ENCODE measurements at places on chromosomes 13 and 19.

DNA sequence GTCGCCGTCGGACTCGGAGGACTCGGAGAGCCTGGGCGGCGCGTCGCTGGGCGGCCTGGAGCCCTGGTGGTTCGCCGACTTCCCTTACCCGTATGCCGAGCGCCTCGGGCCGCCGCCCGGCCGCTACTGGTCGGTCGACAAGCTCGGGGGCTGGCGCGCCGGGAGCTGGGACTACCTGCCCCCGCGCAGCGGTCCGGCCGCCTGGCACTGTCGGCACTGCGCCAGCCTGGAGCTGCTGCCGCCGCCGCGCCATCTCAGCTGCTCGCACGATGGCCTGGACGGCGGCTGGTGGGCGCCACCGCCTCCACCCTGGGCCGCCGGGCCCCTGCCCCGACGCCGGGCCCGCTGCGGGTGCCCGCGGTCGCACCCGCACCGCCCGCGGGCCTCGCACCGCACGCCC, 2.5 kb upstream of the GRWD1 start:
- DNase-seq = no peak

- no peak for DNase-seq
Measured at GRCh38 chr19:16893686-16893989, 4.8 kb downstream of the F2RL3 start.

- no peak for DNase-seq
Measured at GRCh38 chr19:46967578-46968032, 52.0 kb upstream of the NPAS1 start.

GRCh38 chr19:1455336-1456120, 5.6 kb downstream of the APC2 start:
- DNase-seq = no peak

- no peak for DNase-seq
Measured at GRCh38 chr19:45097450-45097775, 4.4 kb downstream of the PPP1R37 start.

- DNase-seq = no peak
Measured at GRCh38 chr19:21269813-21270212, 59.4 kb downstream of the ZNF708 start.

- DNase-seq = no peak
Measured at GRCh38 chr19:43362179-43362578, 8.7 kb downstream of the CD177 start.

DNA sequence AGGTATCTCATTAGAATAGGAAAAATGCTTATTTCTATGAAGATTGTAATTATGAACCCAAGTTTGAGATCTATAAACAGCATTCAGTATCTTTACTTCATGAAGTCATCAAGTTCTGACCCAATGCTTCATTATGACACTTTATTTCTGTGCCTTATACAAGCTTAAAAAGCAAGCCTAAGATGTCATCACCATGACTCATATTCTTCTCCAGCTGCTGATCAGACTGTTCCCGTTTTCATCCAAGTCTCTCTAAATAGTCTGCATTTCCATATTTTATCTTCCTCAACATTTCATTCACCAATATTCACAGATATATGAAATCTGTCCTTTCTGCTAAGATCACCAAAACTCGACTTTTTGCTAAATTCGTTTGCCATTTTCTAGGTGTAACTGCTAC, 1247.2 kb upstream of the PRR20A start:
- peak; percentile 0 for DNase-seq

GRCh38 chr19:21482863-21483276, 22.5 kb upstream of the ZNF429 start:
- peak; percentile 68 for DNase-seq

- DNase-seq = no peak
Measured at GRCh38 chr19:10021863-10022262, 8.6 kb downstream of the RDH8 start.

DNA sequence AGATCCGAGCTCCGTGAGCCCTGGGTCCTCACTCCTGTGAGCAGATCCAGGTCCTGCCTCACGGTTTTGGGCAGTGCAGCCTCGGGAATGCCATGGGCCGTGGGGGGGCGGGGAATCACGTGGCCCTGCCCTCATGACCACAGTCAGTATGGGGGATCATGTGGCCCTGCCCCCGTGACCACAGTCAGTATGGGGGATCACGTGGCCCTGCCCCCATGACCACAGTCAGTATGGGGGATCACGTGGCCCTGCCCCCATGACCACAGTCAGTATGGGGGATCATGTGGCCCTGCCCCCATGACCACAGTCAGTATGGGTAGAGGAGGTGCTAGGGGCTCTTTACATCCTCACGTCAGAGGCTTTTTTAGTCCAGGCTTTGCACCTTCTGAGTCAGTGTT, 64.3 kb upstream of the F7 start:
- DNase-seq = no peak

DNA sequence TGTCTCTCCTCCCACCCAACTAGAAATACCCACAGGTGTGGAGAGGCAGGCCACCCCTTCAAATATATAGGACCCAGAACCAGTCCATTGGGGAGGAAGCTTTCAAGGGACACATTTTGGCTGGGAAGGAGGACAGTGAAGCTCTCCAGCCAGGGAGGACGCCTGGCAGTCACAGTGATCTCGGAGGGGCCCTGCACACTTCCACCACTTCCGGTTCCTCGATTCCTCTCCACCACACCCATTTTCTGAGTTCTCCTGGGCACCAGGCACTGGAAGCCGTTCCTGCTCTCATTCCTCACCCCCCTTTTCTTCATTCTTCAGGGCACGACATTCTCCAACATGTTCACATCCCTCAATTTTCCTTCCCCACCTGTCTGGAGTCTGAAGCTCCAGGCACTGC, 30.4 kb upstream of the CEACAM21 start:
- DNase-seq = no peak

GRCh38 chr13:40193286-40194223, 472.9 kb downstream of the FOXO1 start:
- no peak for DNase-seq

GRCh38 chr13:46288570-46289259, 77.0 kb downstream of the LRRC63 start:
- DNase-seq = peak; percentile 29

- DNase-seq = no peak
Measured at GRCh38 chr19:29860492-29860891, 48.7 kb downstream of the CCNE1 start.

DNA sequence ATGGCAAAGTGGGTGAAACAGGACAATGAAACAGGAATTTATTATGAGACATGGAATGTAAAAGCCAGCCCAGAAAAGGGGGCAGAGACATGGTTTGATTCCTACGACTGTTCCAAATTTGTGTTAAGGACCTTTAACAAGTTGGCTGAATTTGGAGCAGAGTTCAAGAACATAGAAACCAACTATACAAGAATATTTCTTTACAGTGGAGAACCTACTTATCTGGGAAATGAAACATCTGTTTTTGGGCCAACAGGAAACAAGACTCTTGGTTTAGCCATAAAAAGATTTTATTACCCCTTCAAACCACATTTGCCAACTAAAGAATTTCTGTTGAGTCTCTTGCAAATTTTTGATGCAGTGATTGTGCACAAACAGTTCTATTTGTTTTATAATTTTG, 8.6 kb downstream of the CLN5 start:
- DNase-seq = peak; percentile 33

- no peak for DNase-seq
Measured at GRCh38 chr13:51298812-51299211, 40.7 kb upstream of the SERPINE3 start.

GRCh38 chr19:8635422-8635821, 5.0 kb downstream of the NFILZ start:
- no peak for DNase-seq

GRCh38 chr19:1507763-1508506, 4.9 kb downstream of the ADAMTSL5 start:
- peak; percentile 96 for DNase-seq

DNA sequence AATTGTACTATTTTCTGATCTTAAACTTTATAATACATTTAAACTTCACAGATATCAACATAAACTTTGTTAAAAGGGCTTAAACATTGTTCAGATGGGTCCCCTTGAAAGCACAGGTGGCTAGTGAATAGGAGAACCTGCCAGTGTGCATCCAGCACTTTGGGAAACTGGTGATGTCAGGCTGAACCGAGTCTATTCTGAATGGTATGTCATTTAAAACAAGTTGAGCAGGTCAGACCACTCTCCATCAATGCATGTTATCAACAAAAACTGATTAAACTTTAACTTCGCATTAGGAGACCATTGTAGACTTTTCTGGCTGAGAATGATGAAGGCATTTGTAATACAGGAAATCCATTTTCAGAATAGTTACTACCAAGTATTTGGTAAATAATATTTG, 50.1 kb upstream of the FREM2 start:
- peak; percentile 30 for DNase-seq

DNA sequence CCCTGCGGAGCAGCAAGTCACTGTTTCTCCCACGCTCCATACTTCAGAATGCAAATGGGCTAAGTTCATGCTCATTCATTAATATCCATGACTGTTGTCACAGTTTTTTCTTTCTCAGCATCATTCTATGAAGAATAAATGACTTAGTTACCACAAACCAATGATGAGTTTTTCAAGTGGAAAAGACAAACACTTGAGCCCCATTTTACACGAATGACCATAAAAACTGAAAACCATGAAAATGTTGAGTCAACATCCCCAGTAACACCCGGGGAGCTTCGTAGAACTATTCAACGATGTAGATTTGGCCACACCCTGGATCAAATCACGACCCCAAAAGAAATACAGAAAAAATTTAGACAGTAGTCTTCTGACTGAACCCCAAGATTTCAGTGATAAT, 99.8 kb upstream of the GJB6 start:
- DNase-seq = no peak

DNA sequence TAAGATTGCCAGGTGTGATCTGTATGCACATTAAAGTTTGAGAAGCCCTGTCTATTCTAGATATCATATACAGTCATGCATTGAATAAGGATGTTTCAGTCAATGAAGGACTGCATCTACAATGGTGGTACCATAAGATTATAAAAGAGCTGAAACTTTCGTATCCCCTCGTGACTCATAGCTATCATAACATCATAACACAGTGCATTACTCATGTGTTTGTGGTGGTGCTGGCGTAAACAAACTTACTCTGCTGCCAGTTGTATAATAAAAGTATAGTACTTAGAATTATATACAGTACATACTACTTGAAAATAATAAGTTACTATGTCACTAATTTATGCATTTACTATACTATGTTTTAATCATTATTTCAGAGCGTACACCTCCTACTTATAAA, 489.3 kb downstream of the GPC6 start:
- DNase-seq = no peak

Data from umbilical cord (tissue), 2 donors.